ENCODE measurements at places on chromosomes 1 and 21. TPM values are rescaled to one million over a fixed set of nuclear protein-coding genes. Genes with fewer than 3 reads are reported as not detected.
A peak's percentile ranks its signal among the peaks of the same experiment; 100 is the strongest.

DNA sequence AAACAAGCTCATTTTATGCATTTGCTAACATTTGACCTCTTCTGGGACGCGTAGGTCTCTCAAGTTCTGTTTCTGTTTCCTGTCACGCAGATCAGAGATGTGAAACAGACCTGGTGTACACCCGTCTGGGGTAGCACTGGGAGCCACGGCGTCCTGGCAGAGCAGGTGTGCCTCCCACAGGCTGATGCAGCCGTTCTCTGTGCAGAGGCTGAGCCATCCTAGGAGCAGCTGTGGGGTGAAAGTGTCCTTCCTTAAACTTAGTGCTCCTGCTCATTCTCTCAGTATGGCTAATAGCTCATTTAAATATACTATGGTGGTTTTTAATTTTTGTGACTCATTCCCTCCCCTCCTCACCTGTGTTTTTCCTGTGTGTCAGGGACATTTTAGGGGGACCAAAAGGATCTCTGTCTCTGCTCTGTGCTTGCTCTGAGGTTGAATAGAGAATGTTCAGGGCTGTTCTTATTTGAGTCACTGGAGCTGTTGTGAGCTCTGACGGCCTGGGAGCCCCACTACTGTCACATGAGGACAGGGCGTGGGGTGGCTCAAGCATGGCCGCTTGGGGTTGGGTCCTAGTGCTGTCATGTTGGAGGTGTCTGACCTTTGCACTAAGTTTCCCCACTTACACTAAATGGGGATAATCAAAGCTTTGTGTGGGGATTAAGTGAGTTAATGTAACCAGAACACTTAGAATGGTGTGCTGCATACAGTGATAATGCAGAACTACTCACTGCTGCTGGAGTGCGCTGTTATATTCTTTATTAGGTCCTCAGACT lies 43.0 kb downstream of the GALNT2 start:
- DNase-seq, result peak; percentile 65

DNA sequence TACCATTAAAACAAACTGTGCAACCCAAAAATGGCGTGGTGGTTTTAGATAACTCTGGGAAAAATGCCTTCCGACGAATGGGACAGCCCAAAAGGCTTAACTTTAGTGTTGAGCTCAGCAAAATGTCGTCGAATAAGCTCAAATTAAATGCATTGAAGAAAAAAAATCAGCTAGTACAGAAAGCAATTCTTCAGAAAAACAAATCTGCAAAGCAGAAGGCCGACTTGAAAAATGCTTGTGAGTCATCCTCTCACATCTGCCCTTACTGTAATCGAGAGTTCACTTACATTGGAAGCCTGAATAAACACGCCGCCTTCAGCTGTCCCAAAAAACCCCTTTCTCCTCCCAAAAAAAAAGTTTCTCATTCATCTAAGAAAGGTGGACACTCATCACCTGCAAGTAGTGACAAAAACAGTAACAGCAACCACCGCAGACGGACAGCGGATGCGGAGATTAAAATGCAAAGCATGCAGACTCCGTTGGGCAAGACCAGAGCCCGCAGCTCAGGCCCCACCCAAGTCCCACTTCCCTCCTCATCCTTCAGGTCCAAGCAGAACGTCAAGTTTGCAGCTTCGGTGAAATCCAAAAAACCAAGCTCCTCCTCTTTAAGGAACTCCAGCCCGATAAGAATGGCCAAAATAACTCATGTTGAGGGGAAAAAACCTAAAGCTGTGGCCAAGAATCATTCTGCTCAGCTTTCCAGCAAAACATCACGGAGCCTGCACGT lies 82.1 kb downstream of the PRDM2 start:
- no peak for DNase-seq

The KRTAP19-1 gene
- not detected for total RNA-seq

The CR1L gene
- total RNA-seq, result not detected

DNA sequence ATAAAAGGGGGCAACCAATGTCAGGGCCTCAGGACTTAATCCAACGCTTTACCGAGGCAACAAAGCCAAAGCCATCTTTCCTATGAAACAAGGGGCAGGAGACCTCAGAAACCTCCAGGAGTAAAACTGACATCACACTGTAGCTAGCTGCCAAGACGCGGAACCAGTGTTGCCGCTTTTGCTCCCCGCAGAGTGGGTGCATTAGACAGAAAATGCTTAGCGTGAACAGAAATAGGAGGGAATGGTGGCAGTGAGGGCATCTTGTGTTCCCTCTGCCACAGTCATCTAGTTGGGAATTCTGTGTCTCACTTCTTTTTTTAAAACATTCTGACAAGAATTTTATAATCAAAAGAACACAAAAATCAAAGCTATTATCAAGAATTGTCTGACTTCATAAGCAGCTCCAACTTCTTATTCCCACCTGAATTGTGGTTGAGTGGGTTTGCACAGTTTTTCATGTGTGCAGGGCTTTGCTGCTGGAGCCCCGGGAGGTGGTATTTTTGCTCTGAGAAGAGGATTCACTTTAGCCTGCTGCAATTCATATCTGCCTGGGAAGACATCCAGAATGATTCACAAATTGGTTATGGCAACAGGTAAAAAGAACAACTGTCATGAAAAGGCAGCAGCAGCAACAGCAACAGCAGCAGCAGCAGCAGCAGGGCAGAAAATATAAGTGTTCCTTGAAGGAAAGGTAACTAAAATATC lies 82.2 kb upstream of the DIRAS3 start:
- no peak for DNase-seq
